ENCODE measurements at places on chromosomes 1 and 21.

- DNase-seq = no peak
Measured at GRCh38 chr1:145729666-145730436, 10.6 kb downstream of the CD160 start.

GRCh38 chr1:206518206-206518605, 10.9 kb downstream of the RASSF5 start:
- no peak for DNase-seq

GRCh38 chr1:198106011-198106410, 50.8 kb upstream of the NEK7 start:
- no peak for DNase-seq

GRCh38 chr1:16080422-16081150, 7.1 kb upstream of the FAM131C start:
- DNase-seq = no peak

GRCh38 chr1:93471911-93472310, 24.0 kb downstream of the FNBP1L start:
- DNase-seq = no peak

- no peak for DNase-seq
Measured at GRCh38 chr1:38870996-38871395, 2.2 kb downstream of the MYCBP start.

- no peak for DNase-seq
Measured at GRCh38 chr1:41353744-41354143, 7.5 kb upstream of the FOXO6 start.

- DNase-seq = peak; percentile 5
Measured at GRCh38 chr1:24111996-24112779, at the start of gene MYOM3. Gene MYOM3 (minus strand): TSS chr1:24112135. CDS start chr1:24108636, 3,499 bp downstream.

DNA sequence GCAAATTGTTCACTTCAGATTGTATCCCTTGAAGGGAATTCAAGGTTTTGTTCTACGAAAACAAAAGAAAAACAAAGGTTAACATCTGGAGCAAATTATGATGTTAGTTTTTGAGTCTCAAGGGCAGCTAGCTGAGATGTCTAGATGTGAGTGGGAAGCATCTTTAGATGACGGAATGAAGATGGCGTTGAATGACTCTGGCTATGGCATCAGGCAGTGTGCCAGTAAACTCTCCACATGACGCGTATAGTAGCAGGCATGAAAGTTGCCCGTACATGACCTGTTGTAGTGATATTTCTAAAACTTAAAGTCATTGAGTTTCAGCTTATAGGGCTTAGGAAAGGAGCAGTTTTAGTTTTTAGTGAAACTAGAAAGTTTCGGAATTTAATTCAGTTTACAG, 12.3 kb upstream of the SDC3 start:
- no peak for DNase-seq

GRCh38 chr1:185008838-185009237, 34.5 kb upstream of the NIBAN1 start:
- no peak for DNase-seq

- no peak for DNase-seq
Measured at GRCh38 chr1:51776408-51776807, 102.1 kb downstream of the NRDC start.

- no peak for DNase-seq
Measured at GRCh38 chr1:29579821-29580425, 343.6 kb downstream of the PTPRU start.

GRCh38 chr1:160413716-160414115, 13.4 kb downstream of the VANGL2 start:
- DNase-seq = no peak

GRCh38 chr1:44316231-44316759, 38.8 kb downstream of the ERI3 start:
- no peak for DNase-seq

DNA sequence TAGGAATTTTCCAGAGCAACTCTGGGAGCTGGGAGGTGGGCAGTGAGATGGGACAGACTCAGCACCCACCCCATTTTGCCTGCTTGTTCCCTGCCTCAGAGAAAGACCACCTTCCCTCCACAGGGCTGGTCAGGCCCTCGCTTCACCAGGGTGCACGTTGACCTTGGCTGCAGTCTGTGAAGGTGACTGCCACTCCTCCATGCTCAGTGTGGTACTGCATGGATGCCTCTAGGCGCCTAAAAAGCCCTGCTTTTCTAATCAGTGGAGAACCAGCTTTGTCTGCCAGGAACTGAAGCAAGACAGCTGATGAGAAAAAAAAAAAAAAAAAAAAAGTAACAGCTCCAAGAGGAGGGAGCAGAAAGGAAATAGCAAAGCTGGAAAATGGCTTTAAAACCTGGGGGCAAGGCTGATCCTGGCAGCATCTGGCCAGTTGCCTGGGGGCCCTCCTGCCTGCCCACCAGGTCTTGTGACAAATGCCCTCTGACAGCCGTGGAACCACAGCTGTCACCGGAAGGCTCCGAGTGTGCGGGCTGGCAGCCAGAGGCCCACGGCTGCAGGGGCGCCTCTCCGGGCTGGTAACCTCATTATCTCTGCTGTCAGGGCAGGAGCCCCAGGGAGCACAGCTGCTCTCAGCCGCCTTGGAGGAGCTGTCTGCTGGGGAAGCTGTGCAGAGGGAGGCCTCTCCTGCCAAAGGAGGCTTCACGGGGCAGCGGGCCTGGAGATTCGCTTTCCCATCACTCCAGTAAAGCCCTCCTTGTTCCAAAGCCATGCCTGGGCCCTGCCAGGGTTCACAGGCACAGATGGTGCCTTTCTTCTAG, 13.7 kb downstream of the KIAA1614 start:
- no peak for DNase-seq

- no peak for DNase-seq
Measured at GRCh38 chr1:97505289-97505688, 415.5 kb downstream of the DPYD start.

GRCh38 chr1:58859769-58860485, 76.1 kb upstream of the JUN start:
- no peak for DNase-seq

DNA sequence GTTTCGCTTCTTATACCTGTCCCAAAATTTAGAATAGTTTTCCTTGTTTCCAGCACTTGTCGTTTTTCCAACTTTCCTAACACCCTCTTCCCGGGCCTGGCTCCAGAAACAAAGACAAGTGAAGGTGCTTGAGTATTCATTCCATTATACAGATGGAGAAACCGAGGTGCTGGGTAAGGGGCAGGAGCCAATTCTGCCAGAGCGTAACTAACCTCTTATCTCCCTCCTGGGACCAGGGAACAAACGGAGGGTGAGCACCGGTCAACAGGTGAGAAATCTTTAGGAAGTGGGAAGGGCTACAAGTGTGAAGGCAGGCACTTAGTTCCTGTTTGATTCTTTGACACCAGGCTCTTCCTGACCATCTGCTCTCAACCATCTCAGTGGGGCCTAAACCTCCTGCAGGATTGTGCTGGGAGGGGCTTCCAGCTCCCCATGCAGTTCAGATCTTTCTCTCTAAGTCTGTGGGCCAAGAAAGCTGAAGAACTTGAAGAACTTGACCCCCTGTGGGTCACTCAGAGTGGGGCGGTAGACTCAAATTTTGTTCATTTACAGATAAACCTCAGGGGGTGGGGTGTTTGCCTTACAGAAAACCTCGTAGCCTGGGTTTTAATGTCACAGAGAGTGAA, 8.7 kb downstream of the PLXNA2 start:
- DNase-seq = no peak

GRCh38 chr1:165463978-165464377, 19.1 kb upstream of the RXRG start:
- no peak for DNase-seq

- DNase-seq = no peak
Measured at GRCh38 chr1:57963581-57963980, 539.7 kb upstream of the DAB1 start.

GRCh38 chr21:46155514-46156377, at the start of gene FTCD:
Gene FTCD (minus strand): TSS chr21:46155579. CDS start chr21:46155523, 56 bp downstream.
- DNase-seq = no peak

DNA sequence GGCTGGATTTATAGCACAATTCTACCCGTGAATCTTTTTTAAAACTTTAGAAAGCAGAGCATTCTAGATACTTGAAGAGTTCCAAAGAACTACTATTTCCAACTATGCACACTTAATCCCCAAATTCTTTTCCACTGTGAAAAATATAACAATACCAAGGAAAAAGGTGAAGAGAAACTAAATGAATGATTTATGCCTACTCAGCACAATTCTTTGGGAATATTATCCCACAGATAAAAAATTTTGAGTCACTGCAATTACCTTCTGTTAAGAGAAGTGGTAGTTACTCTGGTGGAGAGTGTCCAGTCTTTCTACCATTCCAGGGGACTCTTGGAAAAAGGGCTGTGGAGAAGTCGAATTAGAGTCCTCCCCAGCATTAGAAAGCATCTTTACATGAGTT, 39.2 kb downstream of the ERO1B start:
- DNase-seq = no peak

GRCh38 chr1:88088481-88088880, 595.6 kb upstream of the PKN2 start:
- DNase-seq = no peak

GRCh38 chr1:67201891-67202290, 35.6 kb downstream of the IL23R start:
- DNase-seq = no peak

- no peak for DNase-seq
Measured at GRCh38 chr21:15692711-15693110, 37.1 kb upstream of the USP25 start.

DNA sequence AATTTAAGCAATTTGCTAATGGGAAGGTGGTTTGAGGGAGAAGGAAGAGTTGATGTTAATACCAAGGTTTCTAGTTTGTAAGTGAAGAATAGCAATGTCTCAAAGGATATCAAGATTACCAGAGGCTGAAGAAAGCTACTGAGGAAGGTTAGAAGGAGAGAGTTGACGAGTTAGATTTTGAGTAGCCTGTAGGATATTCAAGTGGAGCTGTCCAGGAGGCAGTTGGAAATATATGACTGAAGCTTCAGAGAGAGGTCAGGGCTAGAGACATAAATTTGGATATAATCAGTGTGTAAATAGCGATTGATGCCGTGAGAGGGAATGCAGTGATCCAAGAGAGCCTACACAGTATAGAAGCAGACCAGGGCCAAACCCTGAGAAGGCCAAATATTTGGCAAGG, 48.4 kb downstream of the PBX1 start:
- no peak for DNase-seq

DNA sequence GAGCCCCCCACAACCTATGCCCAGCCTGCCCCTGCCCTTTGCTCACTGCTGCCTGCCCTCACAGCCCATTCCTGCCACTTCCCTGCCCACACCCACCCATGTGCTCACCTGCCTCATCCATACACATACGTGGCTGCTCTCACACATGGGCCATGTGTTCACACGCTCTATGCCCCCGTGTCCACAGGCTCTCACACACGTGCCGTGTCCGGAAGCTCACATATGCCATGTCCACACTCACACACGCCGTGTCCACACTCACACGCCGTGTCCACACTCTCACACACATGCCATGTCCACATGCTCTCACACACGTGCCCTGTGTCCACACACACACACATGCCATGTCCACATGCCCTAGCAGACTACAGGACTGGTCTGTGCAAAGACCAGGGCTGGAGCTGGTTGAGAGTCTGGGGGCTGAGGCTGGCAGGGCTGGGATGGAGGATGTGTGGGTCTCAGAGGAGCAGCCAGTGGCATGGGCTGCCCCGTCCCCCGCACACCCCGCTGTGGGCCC, 583 bp upstream of the RNF223 start:
- no peak for DNase-seq

- no peak for DNase-seq
Measured at GRCh38 chr21:32315511-32316281, 17.0 kb downstream of the MRAP start.

- DNase-seq = no peak
Measured at GRCh38 chr21:26918323-26919079, 48.4 kb downstream of the ADAMTS5 start.

- no peak for DNase-seq
Measured at GRCh38 chr1:243896313-243896712, 46.3 kb upstream of the AKT3 start.

GRCh38 chr1:7300893-7301663, 470.0 kb upstream of the VAMP3 start:
- no peak for DNase-seq

DNA sequence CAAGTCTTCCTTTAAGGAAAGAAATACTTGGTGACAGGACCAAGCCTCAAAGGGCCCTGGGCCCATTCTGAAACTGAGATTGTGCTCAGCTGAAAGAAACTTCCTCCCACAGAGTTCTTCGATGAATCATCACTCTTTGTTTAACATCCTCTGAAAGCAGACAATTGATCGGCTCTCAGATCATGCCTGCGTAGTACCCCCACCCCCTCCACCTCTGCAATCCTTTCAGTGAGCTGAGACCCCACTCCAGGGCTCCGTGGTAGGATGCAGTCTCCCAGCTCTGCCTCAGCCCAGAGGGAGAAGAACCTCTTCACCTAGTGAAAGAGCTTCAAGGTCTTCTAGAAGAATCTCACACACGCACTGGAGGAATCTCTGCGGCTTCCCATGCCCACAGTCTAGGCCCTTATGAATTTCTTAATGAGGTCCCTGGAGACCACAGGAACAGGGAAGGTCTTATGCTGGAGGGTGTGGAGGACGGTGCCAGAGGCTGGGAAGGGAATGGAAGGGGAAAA, 104.9 kb upstream of the SOD1 start:
- no peak for DNase-seq

DNA sequence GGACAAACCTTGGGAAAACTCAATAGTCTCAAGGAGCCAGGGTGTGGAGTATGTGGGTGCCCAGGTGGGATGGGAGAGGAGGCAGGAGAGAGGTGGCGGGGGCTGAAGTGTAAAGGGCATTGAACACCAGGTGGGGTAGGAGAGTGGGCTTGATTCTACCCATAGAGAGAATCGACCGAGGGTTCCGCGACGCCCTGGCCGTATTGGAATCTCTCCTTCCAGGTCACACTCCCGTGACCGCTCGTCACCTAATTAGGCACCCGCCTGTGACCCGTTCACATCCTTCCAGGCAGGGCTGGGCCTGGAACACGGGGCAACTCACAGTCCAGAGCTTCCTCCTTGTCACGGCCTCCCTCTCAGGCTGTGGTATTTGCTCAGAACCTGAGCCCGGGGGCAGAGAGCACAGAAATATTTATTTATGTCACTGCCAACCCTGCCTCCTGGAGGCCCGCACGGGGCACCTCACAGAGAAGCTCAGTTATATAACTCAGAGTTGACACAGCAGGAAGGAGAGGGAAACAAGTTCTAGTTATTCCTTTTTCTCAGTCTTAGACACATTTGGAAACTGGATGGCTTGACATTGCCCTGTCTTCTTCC, 12.0 kb downstream of the NCMAP start:
- no peak for DNase-seq

- no peak for DNase-seq
Measured at GRCh38 chr1:226248091-226248490, 24.6 kb downstream of the MIXL1 start.

GRCh38 chr1:234697741-234698140, 87.8 kb upstream of the IRF2BP2 start:
- DNase-seq = no peak

DNA sequence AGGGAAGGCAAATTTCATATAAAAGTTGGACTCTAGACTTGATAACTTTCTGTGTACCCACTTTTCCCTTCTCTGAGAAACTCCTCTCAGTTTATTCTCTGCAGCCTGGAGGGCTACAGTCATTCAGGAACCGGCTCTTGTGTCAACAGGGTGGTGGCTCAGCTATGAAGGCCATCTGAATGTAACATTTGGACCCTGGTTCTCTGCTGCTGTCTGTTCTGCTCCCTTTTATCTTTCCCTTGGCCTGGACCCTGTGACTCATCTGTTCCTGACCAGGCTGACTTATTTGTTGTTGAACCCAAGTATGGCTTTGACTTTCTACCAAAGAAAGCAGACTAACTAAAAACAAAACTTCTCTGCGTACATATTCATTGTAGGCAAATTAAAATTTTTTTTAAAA, 75.4 kb downstream of the CENPF start:
- DNase-seq = no peak

Measured in effector CD8-positive, alpha-beta T cell (primary cell).